ENCODE measurements at places on chromosomes 7 and 10. TPM values are rescaled to one million over a fixed set of nuclear protein-coding genes. Genes with fewer than 3 reads are reported as not detected.

GRCh38 chr10:5449823-5450222, 37.5 kb downstream of the NET1 start:
- peak; percentile 93 for DNase-seq

- DNase-seq, result no peak
Observed at GRCh38 chr7:95276114-95276513, 48.2 kb downstream of the PON1 start.

The TPK1 gene
- 4.6 TPM for total RNA-seq

The GPR26 gene
- not detected for total RNA-seq

DNA sequence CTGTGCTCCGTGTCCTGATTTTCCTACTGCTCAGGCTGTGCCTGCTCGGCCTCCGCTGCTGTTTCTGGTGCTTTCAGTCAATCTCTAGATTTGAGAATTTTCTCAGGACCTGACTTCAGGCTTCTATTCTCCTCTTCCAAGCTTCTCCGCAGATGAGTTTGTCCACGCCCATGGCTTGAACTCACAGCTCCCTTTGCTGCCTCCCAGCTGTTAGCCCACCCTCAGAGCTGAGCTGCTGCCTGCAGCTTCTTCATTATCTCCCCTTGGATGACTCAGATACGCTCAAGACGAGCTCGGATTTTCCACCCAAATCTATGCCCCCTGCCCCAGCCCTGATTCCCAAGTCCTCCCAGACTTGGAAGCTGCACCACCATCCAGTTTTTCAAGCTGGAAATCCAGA, 104.7 kb downstream of the FGFR2 start:
- peak; percentile 65 for DNase-seq

The ADCY1 gene
- total RNA-seq, result 7.1 TPM

- DNase-seq, result no peak
Observed at GRCh38 chr7:133859231-133859630, 267.9 kb upstream of the LRGUK start.

DNA sequence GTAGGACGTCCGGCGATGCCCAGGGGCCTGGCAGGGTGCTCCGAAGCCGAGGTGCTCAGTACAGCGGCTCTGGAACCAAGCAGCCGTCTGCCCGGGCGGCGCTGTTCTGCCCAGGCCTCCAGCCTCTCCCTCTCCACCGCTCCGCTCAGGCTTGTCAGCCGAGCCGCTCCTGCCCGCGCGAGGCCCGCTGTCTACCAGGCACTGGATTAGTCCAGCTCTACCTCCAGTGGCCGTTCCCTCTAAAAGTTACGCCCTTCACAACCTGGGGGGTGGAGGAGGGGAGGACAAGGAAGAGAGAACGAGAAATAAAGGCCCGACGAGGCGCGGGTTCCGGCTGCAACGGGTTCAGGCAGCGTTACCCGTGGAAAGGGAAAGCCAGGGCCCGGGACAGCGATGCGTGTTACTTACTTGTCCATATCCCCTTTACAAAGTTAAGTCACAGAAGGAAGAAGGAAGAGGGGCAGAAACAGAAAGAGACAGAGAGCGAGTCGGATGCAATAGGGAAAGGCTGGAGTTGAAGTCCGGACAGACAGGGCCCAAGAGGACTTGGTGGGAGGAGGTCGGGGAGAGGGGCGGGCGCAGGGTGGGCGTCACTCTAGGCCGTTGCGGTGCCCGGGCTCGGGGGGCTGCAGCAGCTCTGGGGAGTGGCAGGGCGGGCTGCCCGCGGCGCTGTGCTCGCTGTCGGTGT, 2.8 kb downstream of the SP8 start:
- DNase-seq, result no peak

GRCh38 chr10:110857265-110858171, 14.2 kb upstream of the PDCD4 start:
- peak; percentile 73 for DNase-seq

The EPHA1 gene
- total RNA-seq, result not detected

Data from muscle of leg (tissue), 16 donors.